Stimulated activated CD8-positive, alpha-beta memory T cell treated with anti-CD3 and anti-CD28 coated beads, Interleukin-7, amount 100 ng/mL, for 24 hours (primary cell): ENCODE measurements at places on chromosomes 13 and 19.
A peak's percentile ranks its signal among the peaks of the same experiment; 100 is the strongest.

DNA sequence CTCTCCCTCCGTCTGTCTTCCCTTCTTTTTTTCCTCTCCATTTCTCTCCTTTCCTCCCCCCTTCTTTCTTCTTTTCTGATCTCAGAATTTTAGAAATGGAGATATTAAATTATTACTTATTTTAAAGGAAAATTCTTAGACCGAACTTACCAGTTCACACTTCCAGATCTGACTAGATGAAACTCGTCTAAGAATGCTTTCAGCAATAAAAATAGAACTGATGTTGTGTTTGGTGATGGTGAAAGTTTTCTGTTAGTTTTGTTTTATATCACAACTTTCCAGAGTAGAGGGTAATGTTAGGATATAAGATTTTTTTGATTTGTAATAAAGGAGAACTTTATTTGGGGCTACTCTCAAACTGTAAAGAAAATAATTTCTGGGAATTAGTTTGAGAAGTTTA, 29.9 kb downstream of the UCHL3 start:
- no peak for DNase-seq

DNA sequence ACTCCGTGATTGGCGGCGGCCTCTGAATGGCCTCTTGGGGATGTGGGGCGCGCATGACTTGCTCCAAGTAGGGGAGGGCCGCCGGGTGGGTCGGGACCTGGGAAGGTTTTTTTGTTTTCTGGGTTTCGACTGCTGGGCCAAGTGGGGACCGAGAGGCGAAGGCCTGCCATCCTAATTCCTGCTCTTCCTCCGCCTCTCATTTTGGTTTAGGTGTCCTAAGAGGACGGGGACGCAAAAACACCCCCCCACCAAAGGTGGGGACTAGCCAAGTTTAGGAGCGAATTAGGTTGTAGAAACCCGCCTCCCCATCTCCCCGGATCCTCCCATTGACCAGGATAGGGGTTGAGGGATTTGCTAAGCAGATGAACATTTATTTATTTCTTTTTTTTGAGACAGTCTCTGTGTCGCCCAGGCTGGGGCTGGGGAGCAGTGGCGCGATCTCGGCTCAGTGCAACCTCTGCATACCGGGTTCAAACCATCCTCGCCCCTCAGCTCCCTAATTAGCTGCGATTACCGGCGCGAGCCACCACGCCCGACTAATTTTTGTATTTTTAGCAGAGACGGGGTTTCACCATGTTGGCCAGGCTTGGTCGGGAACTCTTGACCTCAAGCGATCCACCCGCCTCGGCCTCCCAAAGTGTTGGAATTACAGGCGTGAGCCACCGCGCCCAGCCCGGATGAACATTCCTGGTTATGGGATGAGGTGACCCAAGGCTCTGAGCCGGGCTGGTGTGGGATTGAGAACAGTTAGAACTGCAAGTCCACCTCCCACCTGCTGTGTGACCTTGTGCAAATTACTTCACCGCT, 838 bp downstream of the PPP2R1A start:
- DNase-seq = no peak

- DNase-seq = no peak
Observed at GRCh38 chr19:41801792-41802211, 5.4 kb downstream of the CEACAM3 start.

- no peak for DNase-seq
Observed at GRCh38 chr13:110261166-110262081, 45.5 kb downstream of the COL4A1 start.

DNA sequence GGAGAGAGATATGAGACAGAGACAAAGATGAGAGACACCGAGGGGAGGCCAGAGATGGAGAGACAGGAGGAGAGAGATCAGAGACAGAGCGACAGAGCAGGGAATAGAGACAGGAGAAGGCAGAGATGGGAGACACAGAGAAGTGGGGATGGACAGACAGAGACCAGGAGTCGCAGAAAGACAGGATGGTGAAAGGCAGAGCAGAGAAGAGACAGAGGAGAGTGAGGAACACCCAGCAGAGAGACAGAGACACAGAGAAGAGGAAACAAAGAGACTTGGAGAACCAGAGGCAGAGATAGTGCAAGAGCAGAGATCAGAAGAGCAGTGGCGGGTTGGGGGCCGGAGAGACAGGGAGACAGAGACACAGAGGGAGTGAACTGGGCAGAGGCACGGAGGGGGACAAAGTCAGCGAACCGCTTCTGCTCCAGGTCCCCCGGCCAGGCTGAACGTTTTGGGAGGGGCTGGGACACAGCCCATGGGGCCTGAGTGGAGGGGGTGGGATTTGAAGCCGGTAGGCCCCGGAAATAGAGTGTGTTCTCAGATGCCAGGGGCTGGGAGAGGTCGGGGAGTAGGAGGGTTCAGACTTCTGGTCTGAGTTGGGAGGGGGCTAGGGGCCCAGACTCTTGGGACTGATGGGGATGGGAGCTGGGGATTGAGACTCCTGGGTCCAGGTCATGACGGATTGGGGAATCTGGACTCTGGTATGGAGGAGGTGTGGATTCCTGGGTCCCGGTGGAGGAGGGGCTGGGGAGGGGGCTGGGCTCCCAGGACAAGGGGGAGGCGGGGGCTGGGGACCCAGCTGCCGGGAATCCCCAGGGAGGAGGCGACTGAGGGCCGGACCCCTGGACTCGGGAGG, 654 bp downstream of the ZNF579 start:
- DNase-seq = no peak

DNA sequence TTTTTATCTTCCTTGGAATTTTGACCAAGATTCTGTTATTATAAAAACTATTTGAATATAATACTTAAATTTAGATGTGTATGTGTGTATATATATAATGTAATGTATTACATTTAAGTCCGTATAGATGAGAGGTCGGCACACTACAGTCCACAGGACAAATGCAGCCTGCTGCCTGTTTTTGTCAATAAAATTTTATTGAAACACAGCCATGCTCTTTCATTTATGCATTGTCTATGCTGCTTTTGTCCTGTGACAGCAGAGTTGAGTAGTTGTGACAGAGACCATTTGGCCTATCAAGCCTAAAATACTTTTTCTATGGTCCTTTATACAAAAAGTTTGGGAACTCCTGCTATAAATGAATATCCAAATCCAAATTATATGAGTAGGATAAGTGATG, 69.7 kb downstream of the PCCA start:
- no peak for DNase-seq

GRCh38 chr19:49017666-49018351, 918 bp upstream of the LHB start:
- no peak for DNase-seq

DNA sequence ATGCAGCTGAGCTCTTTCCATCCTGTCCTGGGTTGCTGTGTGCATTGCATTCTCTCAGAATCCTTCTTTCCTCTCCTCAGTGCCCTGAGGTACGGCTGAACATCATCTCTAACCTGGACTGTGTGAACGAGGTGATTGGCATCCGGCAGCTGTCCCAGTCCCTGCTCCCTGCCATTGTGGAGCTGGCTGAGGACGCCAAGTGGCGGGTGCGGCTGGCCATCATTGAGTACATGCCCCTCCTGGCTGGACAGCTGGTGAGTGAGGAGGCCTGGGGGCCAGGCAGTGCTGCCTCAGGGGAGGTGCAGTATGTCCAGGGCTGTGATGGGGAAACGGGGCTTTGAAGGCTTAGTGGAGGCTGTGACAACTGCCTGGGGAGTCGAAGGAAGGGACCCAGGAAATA, 29.8 kb downstream of the PPP2R1A start:
- DNase-seq = no peak

DNA sequence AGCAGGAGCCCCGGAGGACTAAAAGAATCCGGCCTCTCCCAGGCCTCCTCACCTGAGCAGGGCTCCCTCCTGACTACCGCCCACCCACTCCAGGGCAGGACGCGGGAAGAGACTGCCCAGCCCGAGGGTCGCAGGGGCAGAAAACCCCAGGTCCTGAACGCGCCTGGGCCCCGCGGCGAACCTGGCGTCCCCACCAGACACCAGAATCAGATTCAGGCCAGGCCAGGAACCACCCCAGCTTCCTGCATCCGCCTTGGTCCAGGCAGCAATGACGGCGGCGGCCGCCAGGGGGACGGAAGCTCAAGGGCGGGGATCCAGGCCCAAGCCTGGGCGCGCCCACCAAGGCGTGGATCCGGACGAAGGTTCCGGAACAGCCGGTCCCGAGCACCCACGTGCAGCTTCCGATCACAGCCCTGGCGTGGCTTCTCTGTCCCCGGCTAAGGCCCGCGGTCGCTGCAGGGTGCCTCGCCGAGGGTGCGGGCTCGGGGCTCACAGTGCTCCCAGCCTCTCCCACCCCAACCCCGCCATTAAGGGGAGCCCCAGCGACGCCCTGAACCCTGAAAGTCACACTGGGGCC, 3.6 kb downstream of the LGALS7 start:
- DNase-seq = peak; percentile 75

DNA sequence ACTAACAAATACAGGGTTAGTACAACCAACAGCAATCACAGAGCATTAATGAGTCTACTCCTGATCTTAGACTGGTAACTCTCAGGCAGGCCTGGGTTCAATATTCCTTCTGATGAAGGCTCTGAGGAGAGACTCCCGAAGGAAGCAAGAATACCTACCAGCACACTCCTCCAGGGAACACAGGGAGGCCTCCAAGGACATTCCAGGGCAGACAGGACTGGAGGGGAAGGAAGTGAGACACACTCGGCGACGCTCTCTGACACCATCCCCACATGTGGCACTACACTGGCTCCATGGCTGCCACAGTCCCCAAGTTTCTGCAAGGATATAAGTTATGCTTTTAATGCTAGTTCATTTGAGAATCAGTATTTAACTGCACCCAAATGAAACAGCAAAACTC, 20.1 kb downstream of the THSD1 start:
- DNase-seq = no peak

DNA sequence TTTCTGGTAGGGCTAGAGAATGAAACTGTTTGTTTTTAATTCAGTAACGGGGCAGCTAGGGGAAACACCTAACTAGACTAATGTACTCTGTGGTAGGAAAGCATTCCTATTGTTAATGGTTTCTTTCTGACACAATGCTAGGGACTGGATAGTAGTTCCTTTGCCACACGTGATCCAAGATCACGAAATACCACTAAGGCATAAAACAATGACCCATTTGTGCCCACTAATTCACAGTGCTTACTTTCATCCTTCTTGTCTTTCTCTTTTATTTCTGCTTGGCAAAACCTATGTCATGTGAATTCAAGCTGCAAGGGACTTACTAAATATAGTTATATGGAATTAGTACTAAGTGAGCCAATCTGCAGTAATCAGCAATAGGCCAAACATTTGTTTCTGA, 834.1 kb upstream of the SLITRK6 start:
- no peak for DNase-seq

- no peak for DNase-seq
Observed at GRCh38 chr13:55669051-55669450, 1471.7 kb upstream of the PRR20A start.

GRCh38 chr13:23506807-23507291, 63.4 kb upstream of the TNFRSF19 start:
- DNase-seq = no peak

GRCh38 chr19:40896418-40896796, 14.4 kb upstream of the CYP2A7 start:
- DNase-seq = no peak

DNA sequence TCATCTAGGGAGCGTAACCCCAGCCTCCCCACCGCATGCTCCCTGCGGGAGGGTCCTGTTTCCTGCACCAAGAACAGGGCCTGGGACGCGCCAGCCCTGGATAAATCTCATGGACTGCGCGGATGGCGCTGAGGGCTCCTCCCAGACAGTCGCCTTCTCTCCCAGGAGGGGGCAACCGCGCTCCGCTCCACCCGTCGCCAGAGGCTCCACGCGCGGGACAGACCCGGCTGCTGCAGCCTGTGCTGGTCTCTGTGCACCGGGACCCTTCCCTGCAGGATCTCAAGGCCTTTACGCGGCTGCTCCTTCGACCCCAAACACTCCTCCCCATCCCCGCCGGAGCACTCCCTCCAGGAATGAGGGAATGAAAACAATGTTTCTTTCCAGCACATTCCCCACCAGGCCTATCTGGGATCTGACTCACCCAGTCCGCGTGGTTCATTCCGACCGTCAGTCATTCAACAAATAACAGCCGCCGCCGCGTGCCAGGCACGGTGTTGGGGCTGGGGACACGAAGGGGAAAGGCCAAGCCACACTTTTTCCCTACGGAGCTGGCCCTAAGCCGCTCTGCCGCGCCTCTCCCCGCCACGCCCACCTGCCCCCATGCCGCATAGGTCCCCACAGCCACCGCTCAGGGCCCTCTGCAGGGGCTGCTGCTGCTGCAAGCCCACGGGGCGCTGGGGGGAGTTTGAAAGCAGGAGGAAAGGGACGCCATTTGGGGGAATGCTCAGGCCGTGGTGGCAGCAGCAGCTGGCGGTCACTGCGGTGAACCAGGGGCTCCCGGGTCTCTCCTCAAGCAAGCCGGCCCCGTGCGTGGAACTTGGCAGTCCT, 6.0 kb downstream of the PNMA8B start:
- DNase-seq = no peak

GRCh38 chr13:104823071-104823470, 1712.4 kb downstream of the EFNB2 start:
- DNase-seq = no peak

GRCh38 chr13:75830842-75831241, 194.7 kb downstream of the LMO7 start:
- DNase-seq = no peak

DNA sequence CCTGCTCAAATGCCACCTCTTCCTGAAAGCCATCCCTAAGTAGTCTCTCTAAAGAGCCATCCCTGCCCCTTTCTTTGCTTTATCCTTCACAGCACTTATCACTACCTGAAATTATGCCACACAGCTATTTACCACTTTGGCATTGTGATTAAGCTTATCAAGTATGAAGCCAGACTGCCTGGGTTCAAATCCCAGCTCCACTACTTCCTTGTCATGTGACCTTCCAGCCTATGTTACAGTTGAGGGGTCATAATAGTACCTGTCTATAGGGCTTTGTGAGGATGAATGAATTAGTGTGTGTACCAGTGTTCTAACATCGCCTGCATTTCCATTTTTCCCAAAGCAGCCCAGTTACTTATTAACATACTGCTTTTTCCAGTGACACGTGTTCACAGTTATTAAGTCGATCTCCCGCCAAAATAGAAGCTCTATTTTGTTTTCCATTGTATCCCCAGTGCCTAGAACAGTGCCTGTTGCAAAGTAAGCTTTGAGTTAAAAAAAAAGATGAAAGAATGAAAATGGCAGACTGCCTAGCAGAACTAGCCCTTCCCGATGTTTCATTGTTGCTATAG, 32.8 kb downstream of the ZSWIM9 start:
- no peak for DNase-seq

DNA sequence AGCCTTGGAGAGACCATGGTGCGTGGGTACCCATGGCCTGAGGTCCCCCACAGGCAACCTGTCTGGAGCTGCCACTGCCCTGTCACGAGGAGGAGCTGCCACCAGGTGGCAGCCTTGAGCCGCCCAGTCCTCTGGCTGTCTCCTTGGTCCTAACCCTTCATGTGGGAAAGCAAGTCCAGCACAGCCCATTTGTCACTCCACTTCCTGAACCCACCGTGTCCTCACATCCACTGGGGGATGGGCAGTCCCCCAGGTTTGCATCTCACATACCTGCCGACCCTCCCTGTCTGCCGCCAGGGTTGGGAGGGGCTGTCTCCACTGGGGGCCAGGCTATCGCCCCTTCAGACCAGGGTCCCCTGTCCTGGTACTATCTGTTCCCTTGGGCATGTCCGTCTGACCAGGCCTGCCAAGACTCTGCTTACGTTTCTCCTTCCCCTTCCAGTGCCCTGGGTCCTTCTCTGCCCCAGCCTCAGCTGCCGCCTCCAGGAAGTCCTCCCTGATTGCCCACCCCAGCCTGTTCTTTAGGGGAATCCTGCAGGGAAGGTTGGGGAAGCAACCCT, 4.5 kb downstream of the FAM174C start:
- DNase-seq = no peak

- no peak for DNase-seq
Observed at GRCh38 chr19:7224209-7224686, 70.0 kb downstream of the INSR start.
